Suprapubic skin (tissue), 4 donors: ENCODE measurements at places on chromosomes 6 and 20.

DNA sequence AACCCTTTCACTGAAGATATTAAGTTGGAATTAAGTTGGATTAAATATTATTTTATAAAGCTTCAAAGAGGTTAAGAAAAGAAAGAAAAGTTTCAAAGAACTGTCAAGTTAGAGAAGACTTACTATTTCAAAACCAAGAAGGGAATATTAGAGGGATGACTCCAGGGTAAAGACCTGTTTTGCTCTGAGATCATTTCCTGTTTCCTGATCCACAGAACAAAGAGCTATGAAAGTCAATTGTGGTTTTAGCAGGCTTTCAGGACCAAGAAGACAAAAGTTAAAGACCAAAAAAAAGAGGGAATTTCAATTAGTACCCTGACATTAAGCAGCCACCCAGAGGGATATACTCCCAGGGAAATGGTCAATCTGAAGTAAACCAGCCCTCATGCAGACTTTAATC lies 19.4 kb downstream of the ESF1 start:
- no peak for DNase-seq

DNA sequence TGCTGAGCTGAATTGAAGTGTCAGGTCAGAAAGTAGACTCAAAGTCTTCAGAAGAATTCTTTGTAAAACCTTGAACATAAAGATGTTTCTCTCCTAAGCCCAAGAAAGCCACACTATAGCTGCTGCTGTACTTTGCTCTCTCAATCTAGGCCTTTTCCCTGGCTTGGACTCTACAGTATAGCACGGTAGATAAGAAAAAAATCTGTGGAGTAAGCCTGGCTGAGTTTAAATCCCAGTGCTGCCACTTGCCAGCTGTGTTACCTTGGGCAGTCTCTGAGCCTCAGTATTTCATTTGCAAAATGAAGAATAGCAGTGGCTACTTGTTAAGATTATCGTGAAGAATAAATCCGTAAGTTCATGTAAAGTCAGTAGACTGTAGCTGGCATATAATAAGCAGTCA lies 53.3 kb upstream of the UFL1 start:
- no peak for DNase-seq

DNA sequence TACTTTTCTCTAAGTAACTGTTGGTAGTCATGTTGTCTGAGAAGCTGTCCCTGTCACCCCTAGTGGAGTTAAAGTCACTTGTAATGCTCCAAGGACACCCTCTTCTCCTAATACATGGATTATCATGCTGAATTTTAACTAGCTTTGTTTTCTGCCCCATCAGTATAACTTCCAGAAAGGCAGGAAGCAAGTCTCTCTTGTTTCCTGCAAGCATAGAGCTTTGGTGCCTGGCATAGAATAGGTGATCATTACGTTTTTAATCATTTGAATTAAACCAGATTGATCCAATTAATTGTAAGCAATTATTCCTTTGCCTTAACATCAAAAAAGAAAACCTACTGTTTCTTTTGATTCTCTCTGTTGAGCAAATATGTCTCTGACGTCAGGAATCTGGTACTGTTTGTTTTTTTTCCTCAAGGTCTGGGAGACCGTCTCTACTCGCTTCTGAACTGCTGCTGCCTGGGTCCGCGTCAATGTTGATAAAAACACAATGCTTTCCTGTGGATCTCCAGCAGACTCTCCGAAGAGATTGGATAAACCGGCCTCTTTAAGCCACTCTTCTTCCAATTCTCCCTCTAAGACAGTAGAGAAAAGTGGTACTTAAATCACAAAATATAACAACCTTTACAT lies 71.8 kb downstream of the ARHGAP18 start:
- DNase-seq, result no peak

DNA sequence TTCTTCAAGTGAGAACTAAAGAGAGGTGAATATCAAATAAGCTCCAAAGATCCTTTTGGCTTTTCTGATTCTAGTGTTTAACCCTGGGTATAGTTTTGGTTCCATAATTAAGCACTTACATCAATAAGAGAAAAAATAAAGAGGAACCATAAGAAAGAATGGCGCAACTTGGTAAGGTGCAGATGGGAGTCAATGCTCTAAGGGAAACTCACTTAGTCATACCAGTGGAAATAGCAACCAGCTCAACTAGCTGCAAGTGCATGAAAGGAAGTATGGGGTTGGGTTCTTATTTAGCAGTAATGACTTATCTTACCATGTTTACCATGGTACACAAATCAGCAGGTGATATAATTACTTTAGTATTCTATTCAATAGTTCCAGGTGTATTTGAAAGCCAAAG lies 296.5 kb upstream of the RUNX2 start:
- DNase-seq, result no peak

DNA sequence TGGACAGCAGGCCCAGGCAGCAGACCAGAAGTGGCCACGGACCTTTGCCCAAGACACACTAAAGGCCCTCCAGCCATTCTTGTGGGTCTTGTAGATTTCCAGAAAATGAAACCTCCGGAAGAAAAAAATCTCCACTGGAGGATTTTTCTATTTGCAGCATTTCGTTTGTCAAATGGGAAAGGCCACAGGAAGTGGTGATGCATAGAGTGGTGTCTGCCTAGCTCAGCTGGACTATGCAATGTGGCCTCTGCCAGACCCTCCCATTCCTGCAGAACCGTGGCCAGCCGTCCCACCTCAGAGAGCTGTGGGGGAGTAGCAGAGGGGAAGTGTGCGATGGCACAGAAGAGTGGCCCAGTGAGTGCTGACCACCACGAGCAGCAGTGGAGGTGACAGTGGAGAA lies 24.0 kb upstream of the INSM1 start:
- DNase-seq, result no peak

DNA sequence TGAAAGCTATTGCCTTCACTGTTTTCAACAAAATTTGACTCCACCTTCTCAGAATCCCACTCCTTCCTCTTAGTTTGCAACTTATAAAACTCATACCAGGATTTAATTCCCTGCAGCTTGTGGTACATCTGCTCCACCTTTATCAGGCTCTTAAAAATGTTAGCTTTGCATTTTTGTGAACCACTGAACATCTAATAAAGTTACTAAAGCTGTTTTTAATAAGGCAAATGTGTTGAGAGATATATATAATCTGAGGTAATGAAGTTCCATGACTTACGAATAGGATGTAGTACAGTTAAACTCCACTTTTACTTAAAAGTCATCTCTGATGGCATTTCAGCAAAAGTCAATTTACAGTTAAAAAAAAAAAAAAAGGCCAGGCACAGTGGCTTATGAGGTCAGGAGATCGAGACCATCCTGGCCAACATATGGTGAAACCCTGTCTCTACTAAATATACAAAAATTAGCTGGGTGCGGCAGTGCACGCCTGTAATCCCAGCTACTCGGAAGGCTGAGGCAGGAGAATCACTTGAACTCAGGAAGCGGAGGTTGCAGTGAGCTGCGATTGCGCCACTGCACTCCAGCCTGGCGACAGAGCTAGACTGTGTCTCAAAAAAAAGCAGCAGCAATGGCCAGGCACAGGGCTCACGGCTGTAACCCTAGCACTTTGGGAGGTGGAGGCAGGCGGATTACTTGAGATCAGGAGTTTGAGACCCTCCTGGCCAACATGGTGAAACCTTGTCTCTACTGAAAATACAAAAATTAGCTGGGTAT lies 106.2 kb downstream of the KIF13A start:
- no peak for DNase-seq

DNA sequence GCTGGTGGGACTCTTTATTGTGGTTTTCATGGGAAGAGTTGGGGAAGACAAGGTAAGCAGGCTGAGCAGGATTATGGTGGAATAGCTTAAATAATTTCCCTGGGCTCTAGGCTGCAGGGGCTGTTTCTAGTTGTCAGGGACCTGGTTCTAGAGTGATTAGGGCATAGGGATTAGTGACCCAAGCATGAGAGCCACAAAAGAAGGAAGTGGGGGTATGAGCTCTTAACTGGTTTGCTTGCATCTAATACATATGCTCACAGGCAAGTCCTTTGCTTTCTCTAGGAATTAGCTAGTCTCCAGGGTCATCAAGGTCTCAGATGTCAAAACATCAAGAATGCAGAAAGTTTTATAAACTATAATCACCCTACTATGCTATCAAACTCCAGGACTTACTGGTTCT lies 67.5 kb upstream of the NRN1 start:
- DNase-seq, result no peak

DNA sequence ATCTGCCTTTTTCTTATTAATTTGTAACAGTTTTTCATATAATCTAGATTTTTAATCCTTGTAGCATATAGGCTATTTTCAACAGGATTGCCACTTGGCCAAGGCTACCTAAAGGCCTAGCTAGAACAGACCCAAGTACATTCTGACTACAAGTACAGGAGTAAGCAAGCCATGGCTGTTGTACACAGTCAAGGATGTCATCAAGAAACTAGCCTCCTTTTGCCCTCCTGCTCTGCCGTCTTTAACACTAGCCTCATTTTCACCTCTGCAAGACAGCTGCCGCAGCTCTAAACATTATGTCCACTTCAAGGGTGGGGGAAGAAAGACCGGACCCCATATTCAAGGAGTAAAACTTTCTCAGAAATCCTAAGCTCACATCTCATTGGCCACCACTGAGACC lies 45.1 kb downstream of the EPB41L2 start:
- no peak for DNase-seq

- no peak for DNase-seq
Observed at GRCh38 chr6:115396112-115396906, 664.4 kb downstream of the FRK start.

DNA sequence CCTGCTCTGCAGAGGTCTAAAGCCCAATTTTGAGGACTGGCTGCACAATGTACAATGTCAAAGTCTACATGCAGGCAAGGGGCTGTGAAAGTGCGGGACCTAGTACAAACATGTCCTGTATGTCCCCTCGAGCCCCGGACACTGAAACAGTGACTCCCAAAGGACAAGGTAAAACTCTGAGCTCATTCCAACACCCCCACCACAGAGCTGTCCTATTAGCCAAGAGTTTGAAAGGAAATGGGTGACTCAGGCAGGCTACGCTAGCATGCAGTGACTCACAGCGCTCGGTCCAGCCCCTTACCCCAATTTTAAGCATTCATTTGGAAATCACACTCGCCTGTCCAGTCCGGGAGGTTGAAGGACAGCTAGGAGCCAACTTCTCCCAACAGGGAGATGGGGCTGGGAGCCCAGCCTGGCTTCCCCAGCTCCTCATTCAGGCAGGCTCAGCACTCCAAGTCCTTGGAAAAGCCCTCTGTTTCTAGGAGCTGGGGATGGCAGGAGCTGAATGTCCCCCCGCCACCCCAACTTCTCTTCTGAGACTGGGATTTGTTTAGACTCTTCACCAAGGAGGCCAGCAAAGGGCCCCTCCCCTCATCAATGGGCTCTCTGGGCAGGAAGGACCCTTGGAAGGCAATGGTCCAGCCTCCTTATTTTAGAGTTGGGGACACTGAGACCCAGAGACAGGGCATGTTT lies 3.9 kb downstream of the SDC4 start:
- no peak for DNase-seq

DNA sequence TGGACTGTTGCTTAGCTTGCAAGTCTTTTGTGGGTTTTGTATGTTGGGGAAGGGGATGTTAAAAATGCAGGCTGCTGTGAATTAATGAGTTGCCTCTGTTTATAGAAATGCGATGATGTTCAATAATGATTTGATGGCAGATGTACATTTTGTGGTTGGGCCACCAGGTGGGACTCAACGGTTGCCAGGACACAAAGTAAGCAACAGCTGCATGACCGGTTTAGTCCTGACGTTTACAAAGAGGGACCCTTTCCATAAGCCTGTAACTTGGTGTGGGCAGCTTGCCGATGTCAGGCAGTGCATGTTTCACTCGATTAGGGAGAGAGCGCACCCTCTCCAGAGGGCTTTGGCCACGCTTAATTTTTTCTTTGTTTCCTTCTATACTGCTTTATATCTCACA lies 1.3 kb downstream of the BTBD3 start:
- DNase-seq, result no peak

DNA sequence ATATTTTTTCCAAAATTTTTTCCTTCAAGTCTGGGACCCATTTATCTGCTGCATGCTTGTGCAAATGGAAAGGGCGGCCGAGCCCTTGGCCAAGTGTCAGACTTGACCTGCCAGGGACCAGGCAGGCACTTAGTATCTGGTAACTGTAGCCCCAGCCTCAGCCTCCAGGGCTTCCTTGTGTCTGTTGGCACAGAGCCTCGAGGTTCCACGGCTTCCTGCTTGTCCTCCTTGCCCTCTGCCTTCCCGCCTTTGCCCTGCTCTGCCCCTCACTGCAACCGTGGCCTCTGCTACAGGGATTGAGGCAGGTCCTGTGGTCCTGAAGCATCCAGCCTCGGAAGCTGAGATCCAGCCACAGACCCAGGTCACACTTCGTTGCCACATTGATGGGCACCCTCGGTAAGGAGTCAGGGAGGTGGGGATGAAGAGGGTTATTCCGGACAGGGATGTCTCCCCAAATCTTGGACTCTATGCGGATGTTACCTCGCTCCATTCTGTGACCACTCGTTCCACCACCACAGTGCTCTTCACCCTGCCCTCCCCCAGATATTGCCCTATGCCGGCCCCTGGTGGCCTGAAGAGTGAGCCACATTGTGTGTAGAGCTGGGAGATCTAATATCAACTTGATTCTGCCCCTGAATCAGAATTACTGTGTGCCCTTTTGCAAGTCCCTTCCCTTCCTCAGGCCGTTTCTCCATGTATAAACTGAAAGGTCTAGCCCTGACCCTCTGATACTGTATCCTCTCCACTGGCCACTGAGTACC lies 41.5 kb upstream of the SRF start:
- DNase-seq, result no peak
